Stomach (tissue), 19 donors: ENCODE measurements at places on chromosomes 7 and 10. TPM values are rescaled to one million over a fixed set of nuclear protein-coding genes. Genes with fewer than 3 reads are reported as not detected.

- no peaks in the 10 kb centered on the region for H3K4me1 ChIP-seq
- H3K27ac ChIP-seq = no peak overlapping the region
- H3K36me3 ChIP-seq = no peaks in the 10 kb centered on the region
- DNase-seq = no peak
- no peak overlapping the region for H3K4me3 ChIP-seq
These were observed 417.9 kb upstream of the KLF6 start for GRCh38 chr10:4202938-4203337.

- H3K36me3 ChIP-seq = no peaks in the 10 kb centered on the region
- no peak overlapping the region for H3K4me3 ChIP-seq
- DNase-seq = no peak
- no peak overlapping the region for H3K27ac ChIP-seq
- no peaks in the 10 kb centered on the region for H3K4me1 ChIP-seq
These were observed 47.3 kb downstream of the CNNM2 start for GRCh38 chr10:102965311-102965851.

Gene EPO
- polyA plus RNA-seq = not detected

DNA sequence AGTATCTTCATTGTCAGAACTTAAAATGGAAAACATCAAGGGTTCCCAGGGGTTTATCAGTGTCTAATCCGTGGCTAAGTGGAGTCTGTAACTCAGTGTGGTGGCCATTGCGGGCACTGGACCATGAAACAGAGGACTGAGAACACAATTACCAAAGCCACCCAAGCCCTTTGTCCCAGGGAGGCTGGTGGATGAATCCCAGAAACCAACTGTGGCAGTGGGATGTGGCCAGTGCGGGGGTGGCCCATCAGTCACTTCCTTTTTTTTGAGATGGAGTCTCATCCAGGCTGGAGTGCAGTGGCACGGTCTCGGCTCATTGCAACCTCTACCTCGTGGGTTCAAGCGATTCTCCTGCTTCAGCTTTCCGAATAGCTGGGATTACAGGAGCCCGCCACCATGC is 61.8 kb downstream of the TACC2 start:
- H3K4me1 ChIP-seq = peaks cover 8% of the 10 kb centered on the region
- no peaks in the 10 kb centered on the region for H3K27me3 ChIP-seq
- no peaks in the 10 kb centered on the region for H3K36me3 ChIP-seq
- H3K4me3 ChIP-seq = no peak overlapping the region
- peak overlapping the region; percentile 58 for H3K27ac ChIP-seq
- no peak for DNase-seq

- H3K4me1 ChIP-seq = peaks cover 8% of the 10 kb centered on the region
- no peaks in the 10 kb centered on the region for H3K36me3 ChIP-seq
- H3K4me3 ChIP-seq = no peak overlapping the region
- no peak overlapping the region for H3K27ac ChIP-seq
- H3K27me3 ChIP-seq = no peaks in the 10 kb centered on the region
These were observed 237.2 kb downstream of the TCF7L2 start for GRCh38 chr10:113187063-113187777.

Gene CFAP70
- 3.2 TPM for polyA plus RNA-seq

- no peaks in the 10 kb centered on the region for H3K27me3 ChIP-seq
- no peak overlapping the region for H3K4me3 ChIP-seq
- no peaks in the 10 kb centered on the region for H3K4me1 ChIP-seq
These were observed 66.3 kb upstream of the SLC25A13 start for GRCh38 chr7:96388166-96388565.

Gene OR2A1
- polyA plus RNA-seq = not detected

DNA sequence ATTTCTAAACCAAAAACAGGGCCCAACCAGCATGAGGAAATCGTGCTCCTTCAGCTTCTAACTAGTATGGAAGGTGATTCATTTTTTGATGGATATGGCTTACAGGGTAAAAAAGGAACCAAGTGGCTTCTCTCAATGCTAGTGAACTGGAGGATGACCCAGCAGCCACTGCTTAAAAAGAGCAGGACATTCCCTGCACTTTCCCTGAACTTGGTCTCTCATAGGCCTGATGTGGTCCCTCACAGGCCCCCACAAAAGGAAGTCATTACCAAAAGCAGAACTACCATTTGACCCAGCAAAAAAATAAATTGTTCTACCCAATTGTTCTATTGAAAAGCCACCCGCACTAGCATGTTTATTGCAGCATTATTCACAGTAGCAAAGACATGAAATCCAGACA is 188.8 kb downstream of the CALN1 start:
- no peak overlapping the region for H3K4me3 ChIP-seq
- no peaks in the 10 kb centered on the region for H3K36me3 ChIP-seq
- H3K27ac ChIP-seq = no peak overlapping the region

Gene TRIM73
- polyA plus RNA-seq = 22.3 TPM

GRCh38 chr7:87570178-87570577 is 30.5 kb downstream of the ABCB1 start:
- no peak overlapping the region for H3K27ac ChIP-seq
- no peaks in the 10 kb centered on the region for H3K4me1 ChIP-seq
- H3K4me3 ChIP-seq = no peak overlapping the region
- H3K27me3 ChIP-seq = no peaks in the 10 kb centered on the region
- H3K36me3 ChIP-seq = no peaks in the 10 kb centered on the region

Gene ZNF488
- polyA plus RNA-seq = 0.50 TPM

- DNase-seq = peak; percentile 71
- H3K27me3 ChIP-seq = no peaks in the 10 kb centered on the region
- no peak overlapping the region for H3K4me3 ChIP-seq
- H3K36me3 ChIP-seq = no peaks in the 10 kb centered on the region
- peak overlapping the region; percentile 60 for H3K27ac ChIP-seq
These were observed 346.6 kb upstream of the KLF6 start for GRCh38 chr10:4131407-4132215.

- no peak overlapping the region for H3K4me3 ChIP-seq
- no peaks in the 10 kb centered on the region for H3K27me3 ChIP-seq
- no peak overlapping the region for H3K27ac ChIP-seq
- peaks cover 14% of the 10 kb centered on the region for H3K4me1 ChIP-seq
- no peaks in the 10 kb centered on the region for H3K36me3 ChIP-seq
These were observed 284.3 kb downstream of the PARD3 start for GRCh38 chr10:34530778-34531177.

DNA sequence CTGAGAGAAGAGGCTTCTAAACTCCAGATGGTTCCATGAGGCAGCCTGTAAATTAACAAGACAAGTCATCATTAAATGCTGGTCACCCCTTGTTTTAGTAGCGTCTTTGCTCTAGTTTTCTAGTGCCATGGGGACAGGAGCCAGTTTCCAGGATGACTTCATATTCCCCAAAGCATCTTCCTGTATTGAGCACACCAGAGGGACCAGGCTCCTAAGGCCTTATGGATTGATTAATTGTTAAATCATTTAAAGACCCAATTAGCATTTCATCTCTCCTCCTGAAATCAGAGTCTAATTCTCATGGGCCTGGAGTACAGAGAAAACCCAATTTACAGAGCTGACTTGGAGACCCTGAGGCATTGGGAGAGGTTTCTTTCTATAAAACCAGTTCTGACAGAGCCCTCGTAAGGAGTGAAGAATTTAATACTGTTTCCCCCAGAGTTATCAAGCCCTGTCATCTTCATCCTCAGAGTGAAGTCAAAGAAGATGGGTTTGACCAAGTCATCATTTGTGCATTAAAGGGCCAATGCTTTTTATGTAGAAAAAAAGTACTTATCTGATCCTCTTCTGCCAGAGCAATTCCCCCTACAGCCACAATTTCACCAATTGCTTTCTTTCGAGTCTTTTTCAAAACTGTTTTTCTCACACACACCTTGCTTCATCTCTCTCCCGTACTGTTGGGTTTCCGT is 678.7 kb downstream of the SDK1 start:
- no peaks in the 10 kb centered on the region for H3K36me3 ChIP-seq
- DNase-seq = no peak
- no peaks in the 10 kb centered on the region for H3K27me3 ChIP-seq
- H3K27ac ChIP-seq = no peak overlapping the region

GRCh38 chr10:86354761-86355540 is 11.6 kb downstream of the GRID1 start:
- no peaks in the 10 kb centered on the region for H3K36me3 ChIP-seq
- no peak overlapping the region for H3K4me3 ChIP-seq

DNA sequence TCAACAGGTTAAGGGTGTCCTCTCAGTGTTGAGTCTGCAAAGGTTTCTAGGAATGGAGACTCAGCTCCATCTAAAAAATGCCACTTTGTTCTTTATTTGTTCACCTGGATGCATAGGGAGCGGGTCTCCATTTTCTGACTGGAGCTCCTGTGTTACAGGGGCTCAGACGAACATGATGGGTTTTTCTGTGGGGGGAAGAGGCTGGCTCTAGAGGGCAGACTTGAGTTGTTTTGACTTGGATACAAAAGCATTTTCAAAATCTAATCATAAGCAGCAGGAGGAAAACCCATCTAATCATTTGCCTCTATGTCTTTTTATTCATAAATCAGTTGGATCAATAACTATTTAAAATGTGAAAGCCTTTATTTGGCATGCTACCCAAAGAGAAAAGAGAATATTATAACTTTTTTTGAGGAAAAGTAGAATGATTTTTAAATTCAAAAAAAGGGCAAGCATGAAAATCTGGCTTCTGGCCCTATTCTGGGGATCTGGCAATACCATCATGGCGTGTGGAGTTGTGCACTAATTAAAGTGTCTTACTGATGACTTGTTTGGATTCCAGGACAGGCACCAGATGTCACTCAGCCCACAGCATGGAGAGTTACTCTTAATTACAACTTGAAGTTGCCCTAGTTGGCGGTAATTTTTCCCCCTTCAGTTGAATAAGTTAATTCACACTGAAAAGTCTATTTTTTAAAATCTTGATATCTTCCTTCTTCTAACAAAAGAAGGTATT is 594.9 kb downstream of the REEP3 start:
- no peaks in the 10 kb centered on the region for H3K4me1 ChIP-seq
- no peak for DNase-seq
- H3K27me3 ChIP-seq = no peaks in the 10 kb centered on the region
- H3K36me3 ChIP-seq = no peaks in the 10 kb centered on the region

DNA sequence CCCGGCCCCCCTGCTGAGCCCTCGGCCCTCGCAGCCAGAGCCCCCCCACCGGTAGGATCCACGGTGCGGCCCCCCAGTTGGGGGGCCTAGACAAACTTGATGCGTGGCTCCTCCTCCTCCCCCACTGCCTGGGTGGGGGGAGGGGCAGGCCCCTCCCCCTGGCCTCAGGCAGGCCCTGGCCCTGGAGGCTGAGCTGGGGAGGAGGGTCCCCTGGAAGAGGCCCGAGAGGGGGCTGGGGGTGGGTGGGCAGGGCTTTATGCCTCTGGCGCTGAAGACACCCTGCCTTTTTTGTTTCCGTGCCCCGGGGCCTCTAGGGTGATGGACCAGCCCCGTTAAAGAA is 3.7 kb downstream of the VPS37D start:
- no peak overlapping the region for H3K27ac ChIP-seq
- peaks cover 15% of the 10 kb centered on the region for H3K27me3 ChIP-seq
- peaks cover 19% of the 10 kb centered on the region for H3K4me1 ChIP-seq
- no peak for DNase-seq
- no peaks in the 10 kb centered on the region for H3K36me3 ChIP-seq

DNA sequence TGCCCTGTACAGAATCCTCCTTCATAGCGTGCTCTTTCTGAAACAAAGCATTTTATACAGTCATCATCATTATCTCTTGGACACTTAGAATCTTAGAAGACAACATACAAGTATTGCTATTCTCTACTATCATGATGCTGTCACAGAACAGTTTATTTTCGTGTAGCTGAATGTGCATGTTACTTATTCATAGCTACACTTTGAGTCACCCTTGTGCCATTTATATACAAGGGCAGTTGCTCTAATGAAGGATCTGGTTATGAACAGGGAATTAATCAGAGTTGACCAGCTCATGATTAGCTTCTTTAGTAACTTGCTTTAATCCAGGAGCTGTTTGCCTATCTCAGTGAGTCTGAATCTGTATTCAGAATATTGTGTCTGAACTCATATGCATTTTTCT is 11.2 kb downstream of the CASP2 start:
- no peak overlapping the region for H3K4me3 ChIP-seq
- no peak overlapping the region for H3K27ac ChIP-seq
- H3K36me3 ChIP-seq = peaks cover 97% of the 10 kb centered on the region
- H3K4me1 ChIP-seq = peaks cover 31% of the 10 kb centered on the region
- DNase-seq = no peak
- no peaks in the 10 kb centered on the region for H3K27me3 ChIP-seq
